NCI-H2171 treated with DMSO at 0.1 percent for 48 hours (cell line): ENCODE measurements at places on chromosomes 16 and 17.
A peak's percentile ranks its signal among the peaks of the same experiment; 100 is the strongest.

GRCh38 chr17:62093188-62094155 lies 28.4 kb upstream of the MED13 start:
- DNase-seq: no peak

DNA sequence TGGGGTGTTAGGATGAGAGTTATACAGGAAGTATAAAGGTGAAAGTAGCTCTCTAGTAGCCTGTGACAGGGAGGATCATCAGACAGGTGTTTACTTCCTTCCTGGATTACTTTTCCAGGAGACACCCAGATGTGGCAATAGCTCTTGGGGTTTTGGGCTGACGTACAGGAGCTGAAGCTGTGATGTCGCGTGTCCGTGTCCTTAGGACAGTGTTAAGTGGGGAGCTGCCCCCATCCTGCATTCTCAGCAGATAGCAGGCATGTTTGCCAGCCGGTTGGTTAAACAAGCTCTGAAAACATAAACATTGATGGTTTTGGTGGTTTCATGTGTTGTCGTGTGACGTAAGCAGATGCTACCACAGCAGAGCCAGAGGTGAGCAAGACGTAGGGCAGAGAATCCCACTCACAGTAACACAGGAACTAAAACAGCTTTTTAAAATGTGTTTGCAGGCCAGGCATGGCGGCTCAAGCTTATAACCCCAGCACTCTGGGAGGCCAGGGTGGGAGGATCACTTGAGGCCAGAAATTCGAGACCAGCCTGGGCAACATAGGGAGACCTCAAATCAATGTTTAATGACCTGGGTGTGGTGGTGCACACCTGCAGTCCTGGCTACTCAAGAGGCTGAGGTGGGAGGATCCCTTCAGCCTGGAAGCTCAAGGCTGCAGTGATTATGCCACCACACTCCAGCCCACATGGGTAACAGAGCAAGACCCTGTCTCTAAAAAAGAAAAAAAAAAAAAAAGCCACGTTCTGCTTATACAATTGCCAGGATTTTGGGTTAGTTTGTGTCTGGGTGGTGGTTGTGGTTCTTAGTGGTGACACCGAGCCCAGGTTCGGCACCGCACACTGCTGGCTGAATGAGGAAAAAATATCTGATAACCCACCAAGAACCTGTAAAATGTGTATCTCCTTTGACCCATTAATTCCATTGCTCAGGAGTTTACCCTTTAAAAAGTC lies 18.2 kb upstream of the IL17C start:
- DNase-seq: no peak

DNA sequence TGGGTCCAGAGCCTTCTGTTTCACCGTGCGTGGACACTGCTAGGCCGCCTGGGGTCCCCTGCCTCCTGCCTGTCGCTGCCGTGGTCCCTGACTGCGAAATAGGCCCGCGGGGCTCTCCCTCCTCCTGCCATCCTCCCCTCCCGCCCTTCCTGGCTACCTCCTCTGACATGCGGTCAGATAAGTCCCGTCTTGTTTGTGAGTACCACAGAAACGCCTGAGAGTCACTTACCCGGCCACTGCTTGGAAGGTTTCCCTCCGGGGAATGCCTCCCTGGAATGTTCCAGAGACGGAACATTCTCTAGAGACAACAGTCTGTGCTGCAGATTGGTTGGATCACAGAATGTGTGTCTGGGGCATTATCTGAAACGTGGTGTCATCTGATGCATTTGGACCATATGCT lies 22.7 kb downstream of the CIBAR2 start:
- no peak for DNase-seq

DNA sequence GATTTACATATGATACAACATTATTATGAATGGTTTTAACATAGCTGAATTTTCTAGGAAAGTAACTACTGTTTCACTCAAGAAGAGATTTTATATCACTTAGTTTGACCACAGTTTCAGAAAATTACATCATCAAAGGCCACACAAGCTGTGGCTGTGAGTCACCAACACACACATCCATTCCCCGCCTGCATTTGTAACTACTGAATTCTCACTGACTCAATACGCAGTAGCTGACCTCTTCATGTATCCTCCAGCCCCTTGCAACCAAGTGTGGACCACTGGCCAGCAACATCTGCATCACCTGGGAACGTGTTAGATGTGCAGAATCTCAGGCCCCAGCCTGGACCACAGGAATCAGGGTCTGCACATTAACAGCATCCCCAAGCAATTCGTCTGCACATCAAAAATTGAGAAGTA lies 197.6 kb downstream of the XYLT1 start:
- DNase-seq: no peak

DNA sequence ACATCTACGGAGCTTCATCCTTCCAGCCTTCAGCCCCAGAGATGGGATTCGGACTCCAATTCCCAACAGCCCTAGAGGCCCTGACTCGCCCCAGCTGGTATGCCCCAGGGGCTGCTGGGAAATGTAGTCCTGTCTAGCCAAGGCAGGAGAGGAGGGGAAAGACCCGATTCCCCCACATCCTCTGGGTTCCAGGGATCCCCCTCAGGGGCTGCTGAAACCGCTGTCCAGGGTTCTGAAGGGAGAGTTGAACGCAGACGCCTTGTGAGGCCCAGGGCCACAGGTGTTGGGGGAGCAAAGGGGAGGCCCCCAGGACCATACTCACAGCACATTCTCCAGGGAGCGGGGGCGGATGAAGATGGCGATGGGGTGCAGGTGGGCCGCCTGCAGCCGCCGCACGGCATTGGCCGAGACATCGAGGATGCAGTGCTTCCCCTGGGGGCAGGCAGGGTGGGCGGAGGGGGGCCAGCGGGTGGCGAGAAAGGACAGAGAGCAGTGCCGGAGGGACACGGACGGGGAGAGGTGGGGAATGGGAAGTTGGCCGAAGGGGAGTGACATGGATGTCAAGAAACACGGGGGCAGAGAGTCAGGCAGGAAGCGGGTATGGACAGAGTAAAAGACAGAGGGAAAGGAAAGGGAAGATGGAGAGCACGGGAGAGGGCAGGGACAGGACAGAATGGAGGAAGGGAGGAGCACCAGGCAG lies 12.6 kb upstream of the ASGR1 start:
- peak; percentile 88 for DNase-seq

DNA sequence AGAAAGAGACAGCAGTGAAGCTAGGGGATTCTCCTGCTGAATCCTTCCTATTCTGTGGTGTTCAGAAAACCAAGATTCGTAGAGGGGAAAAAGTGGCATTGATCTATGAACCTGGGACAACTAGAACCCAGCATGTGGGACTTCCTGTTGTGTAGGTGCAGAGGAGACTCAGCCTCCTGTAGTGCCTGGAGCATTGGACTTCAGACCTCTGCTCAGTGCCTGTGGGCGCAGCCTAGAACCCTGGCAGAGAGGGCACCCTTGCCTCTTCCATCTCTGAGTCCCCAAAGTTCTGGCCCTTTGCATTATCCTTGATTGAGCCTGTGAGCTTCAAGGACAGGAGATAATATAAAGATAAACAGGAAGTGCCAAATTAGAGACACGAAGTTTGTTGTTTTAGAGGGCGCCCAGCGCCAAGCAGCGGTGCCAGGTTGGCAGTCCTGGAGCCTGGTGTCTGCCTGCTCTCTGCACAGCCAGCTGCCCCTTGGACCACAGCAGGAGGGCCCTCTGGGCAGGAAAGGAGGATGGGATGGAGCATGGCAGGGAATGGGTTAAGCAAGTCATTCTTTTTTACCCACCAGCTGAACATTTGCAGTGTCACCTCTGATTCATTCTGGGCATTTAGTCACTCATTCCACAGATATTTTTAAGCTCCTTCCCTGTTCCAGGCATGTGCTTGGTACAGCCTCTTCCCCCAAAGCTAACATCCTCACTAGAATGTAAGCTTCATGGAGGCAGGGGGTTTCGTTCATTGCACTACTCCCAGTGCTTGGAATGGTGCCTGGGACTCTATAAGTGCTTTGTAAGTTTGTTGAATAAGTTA lies 11.9 kb upstream of the SP6 start:
- no peak for DNase-seq

DNA sequence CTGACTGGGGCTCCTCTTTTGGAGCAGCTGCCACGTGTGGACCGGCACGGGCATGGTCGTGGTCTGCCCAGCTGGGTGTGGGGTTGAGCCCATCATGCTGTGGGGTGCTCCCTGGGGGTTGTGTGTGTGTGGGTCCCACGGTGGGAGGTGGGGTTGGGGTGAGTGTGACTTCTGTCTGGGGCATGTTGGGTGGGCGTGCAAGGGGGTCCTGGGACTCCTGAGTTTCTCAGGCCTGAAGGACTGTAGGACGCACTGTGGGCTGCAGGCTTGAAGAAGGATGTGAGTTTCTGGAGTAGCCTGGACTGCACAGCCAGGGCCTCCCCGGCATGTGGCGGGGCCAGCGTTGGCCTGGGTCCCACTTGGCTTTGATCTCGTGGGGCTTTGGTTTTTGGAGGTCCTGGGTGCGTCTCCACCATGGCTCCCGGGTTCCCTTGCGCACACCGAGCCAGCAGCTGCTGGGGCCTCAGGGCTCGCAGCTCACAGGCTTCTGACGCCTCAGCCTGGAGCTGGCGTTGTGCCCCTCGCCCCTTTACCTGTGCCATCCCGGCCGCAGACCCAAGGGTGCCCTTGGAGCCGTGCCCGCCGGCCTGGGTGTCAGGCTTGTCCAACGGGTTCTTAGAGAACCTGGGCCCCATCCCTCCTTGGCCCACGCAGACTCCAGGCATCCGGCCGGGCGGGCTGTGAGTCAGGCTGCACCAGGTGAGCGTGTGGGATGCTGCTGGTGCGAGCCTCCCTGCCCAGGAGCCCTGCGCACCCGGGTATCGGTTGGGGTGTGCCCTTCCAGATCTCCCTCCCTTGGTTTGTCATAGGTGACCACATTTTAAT lies 34.4 kb upstream of the ZNF750 start:
- no peak for DNase-seq

DNA sequence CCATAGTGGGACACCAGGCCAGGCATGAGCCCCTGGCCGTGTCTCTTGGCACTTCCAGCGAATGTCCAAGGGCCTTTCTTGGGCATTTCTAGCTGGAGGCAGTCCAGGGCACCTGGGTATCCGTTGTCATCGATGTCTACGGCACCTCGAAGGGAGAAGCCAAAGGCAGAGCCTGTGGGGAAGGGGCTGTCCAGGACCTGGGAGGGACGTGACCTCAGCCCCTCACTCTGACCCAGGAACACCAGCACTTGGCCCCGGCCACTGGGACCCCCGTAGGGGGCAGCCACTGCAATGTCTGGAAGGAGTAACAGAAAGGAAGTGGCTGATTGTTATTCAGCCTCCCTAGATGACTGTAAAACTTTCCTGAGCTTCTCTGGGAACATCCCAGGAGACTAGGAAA lies 8.7 kb downstream of the ITGA2B start:
- DNase-seq: no peak

- peak; percentile 14 for DNase-seq
These were observed 1.3 kb downstream of the ARMC5 start for GRCh38 chr16:31460582-31461002.

DNA sequence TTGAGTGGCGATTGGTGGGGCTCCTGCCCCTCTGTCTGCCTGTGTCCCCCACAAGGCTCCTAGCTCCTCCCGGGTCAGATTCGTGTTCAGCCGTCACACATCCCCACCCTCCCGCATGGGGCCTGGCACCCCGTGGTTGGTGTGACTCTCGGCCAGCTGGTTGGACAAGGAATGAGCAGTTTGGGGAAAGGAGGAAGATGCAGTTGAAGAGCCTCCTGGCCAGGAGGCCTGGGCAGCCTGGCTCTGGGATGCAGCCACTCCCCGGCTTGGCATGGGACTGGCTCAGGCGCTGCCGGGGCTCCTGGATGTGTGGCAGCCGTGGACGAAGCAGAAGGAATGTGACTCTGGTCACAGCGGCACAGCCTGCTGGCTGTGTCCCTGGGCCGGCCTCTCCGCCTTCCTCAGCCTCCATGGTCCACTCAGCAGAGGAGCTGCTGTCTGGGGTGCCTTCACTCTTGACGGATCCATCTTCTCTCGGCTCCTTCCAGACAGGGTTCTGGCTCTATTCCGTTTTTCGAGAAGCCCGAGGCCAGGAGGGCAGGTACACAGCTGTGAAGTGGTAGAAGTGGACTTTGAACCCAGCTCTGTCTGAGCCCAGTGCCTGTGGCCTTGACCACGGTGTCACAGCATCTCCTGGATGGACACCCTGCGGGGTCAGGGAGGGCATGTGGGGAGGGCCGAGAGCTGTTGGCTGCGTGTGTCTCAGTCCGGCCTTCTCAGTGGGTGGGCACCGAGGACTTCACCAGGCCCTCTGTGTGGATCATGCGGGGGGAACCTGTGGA lies 2.1 kb downstream of the TRAF7 start:
- DNase-seq: no peak

DNA sequence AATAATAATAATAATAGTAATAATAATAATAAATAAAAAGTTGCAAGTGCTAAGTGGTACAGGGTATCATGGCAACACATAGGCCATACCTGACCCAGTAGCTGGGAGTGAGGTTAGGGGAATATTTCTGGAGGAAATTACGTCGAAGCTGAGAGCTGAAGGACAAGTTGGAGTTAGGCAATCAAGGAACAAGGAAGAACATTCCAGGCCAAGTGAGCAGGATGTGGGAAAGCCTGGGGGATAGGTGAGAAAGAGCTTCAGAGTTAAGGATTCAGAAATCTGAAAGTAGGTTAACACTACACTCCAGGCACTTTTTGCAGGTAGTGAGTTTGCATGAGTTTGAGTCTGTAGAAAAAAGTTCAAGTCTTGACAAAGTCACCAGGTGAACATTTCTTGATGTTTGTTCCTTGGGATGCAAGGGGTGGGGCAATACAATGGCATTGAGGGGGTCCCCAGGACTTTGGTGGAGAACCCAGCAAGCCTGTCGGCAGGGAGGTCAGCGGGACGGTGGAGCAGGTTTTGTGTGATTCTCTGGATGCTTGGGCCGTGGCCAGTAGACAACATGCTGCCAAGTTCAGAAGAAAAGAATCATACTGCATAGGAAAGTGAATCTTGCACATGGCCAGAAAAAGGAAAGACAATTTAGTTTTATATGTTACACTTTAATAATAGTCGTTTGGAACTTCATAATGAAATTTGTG lies 27.7 kb upstream of the MPHOSPH6 start:
- DNase-seq: no peak

DNA sequence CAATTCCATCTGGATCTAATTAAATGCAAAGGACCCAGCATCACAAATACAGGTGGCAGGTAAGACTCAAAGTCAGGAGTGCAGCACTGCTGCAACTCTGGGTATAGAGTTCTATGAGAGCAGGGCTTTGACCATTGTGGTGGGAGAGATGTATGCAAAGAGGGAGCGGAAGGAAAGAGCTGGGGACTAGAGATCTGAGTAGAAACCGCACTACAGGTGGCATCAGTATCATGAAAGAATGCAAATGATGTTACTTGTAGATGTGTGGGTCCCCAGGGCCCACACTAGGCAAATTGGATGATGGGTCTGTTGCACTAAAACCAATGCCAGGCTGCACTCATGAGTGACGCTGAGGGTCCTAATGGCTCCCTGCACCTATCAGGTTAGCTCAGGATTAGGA lies 287.1 kb upstream of the ASIC2 start:
- no peak for DNase-seq

- no peak for DNase-seq
These were observed 683 bp upstream of the SLC7A6 start for GRCh38 chr16:68263559-68264127.

DNA sequence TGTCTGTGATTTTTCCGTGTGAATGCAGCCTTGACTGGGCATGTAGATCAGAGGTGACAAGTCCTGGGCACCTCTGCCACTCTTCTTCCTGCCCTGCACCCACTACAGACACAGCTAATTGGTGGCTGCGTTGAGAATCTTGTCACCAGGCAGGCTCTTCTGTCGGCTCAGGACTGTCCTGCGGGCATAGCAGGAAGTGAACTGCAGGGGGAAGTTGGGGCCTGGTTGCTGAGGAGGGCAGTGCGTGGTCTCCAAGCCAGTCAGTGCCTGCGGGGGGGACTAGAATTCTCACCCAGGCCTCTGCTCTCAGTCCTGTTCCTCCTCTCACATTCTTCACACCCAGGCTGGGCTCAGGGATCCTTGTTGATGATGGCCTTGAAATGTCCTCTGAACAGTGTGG lies 50.5 kb downstream of the JPH3 start:
- DNase-seq: no peak

- DNase-seq: no peak
These were observed 46.1 kb downstream of the ABCA8 start for GRCh38 chr17:68909066-68909465.
